CD4-positive, alpha-beta T cell treated with Interleukin-21 for 1 hour (primary cell): ENCODE measurements at places on chromosomes 2 and 18.
A peak's percentile ranks its signal among the peaks of the same experiment; 100 is the strongest.

DNA sequence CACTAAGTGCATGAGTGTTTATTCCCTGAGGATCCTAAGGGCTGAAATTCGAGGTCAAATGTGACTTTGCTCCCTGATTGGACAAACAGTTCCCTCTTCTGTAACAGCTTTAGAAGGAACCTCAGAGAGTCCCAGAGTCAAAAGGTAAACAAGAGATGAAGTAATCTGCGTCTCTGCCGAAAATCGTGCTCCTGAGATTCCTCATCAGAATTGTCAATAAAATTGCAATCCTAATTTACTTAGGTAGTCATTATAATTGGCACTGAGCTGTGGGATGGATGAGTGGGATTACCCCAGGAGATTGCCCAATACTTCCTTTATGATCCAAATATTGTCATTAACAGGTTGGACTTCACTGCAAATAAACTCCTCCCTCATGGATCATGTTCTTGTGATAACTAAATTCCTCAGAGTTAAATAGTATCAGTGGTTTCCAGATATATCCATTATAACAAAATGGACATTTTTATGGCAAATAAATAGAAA, 907 bp upstream of the SUCLG1 start:
- no peak for DNase-seq

DNA sequence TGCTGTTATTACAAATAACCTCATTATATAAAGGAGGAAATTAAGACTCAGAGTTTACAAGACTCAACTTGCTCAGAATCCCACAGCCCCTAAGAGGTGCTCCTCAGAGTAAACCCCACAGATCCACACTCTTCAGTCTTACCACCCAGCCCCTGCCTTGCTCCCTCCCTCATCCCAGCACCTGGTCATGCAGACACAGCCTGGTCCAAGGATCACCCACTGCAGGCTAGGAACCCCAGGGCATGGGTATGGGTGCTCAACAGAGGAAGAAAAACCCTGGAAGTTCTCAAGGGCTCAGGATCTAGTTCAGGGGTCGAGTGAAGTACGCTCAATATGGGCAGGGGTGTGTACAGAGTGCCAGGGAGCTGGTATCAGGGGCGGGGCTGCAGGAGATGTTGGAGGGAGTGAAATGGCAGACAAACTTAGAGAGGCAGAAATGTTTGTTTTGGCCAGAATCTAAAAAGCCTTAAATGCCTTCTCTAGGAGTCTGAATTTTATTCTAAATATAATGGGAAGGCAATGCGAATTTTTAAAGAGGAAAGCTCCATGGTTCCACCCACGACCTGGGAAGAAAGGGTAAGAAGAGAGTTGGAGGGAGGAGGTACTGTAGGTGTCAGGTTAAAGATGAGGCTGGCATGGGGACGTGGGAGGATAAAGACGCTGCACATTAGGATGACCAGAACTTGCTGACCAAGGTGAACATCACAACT, 79.1 kb upstream of the MGAT4A start:
- DNase-seq, result no peak

- no peak for DNase-seq
Measured at GRCh38 chr18:48780201-48780912, 170.4 kb downstream of the SMAD7 start.

GRCh38 chr2:219073413-219074129, 12.8 kb upstream of the IHH start:
- DNase-seq, result peak; percentile 30

DNA sequence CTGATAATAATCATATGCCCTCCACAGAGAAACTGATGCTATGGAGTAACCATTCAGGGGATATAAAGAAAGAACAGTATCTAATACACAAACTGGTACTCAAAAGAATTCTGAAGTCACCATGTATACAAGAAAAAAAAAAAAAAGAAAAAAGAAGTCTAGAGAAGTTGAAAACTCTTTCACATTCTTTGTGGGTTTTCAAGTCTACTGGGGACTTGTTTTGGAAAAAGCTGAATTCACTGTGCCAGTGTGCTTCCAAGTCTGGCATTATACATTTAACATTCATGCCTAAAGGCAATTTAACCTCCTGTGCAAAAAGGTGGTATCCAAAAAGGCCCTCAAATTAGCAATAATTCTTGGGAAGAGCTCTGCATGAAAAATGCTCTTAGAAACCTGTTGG, 94.8 kb upstream of the ITGB6 start:
- DNase-seq, result no peak

DNA sequence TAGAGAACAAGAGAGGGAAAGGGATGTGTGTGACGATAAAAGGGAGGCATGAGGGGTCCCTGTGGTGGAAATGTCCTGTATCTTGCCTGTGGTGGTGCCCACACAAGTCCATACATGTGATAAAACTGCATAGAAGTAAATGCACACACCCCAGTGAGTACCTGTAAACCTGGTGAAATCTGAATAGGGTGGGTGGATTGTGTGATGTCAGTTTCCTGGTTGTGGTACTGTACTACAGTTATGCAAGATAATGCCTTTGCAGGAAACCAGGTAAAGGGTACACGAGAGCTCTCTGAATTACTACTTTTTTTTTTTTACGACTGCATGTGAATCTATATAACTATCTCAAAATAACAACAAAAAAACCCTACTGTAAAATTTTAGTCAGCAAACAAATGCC, 22.1 kb downstream of the SERPINE2 start:
- no peak for DNase-seq

- no peak for DNase-seq
Measured at GRCh38 chr2:501130-501529, 176.1 kb downstream of the TMEM18 start.

- peak; percentile 2 for DNase-seq
Measured at GRCh38 chr18:74290794-74291471, 830 bp downstream of the CYB5A start.

DNA sequence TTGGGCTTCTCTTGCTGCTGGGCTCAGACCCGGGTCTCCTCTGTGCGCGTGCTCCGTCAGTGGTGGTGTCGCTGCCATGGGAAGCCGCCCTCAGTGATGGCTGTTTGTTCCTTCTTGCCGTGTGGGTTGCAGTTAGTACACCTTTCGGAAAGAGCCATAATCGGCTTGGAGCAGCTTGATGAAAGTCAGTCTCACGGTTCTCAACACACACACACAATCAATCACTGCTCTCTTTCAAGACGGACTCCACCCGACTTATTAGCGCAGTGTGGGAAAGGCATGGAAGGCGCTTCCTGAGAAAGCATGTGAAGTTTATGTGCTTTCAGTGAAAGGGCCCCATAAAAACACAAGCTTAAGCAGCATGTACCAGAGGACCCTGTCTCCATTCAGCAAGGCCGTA, 64.1 kb downstream of the SOX11 start:
- no peak for DNase-seq

DNA sequence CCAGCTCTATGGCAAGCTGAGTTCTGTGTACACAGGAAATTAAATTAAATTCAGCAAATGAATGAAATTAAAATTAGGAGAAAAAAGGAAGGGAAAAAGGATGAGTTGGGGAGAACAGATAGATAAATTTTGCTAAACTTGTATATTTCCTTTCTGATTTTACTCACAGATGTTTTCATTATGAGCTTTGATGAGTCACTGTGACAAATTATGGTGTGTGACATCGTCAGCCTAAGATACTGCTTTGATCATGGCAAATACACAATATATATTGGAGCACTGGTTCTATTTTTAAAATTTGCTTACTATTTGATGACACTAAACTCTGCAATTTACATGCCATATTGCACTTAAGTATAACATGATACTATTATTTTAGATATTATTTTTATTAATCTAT, 464.6 kb upstream of the SPHKAP start:
- DNase-seq, result no peak

DNA sequence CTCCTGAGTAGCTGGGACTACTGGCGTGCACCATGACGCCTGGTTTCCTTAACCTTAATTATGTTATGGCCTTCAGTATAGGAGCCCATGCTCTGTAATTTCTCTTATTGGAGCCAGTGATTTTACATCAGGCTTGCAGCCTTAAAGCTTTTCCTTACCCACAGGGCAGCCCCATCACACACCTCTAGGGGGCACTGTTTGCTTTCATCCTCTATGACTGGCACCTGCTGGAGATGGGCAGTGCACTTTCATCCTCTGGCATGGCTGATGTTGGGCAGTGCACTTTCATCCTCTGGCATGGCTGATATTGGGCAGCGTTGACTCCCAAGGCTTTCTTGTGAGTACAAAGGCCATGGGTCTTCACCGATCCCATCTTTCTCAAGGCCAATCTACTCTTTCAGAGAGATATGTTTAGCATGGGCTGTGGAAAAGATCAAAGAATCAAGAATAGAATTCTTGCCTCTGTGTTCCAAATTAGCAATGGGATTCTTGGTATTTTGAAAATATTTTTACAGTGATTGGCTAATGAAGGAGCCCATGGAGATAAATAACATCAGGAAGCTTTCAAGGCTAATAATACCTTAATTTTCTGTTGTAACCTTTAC, 80.7 kb upstream of the MEX3C start:
- DNase-seq, result peak; percentile 8

DNA sequence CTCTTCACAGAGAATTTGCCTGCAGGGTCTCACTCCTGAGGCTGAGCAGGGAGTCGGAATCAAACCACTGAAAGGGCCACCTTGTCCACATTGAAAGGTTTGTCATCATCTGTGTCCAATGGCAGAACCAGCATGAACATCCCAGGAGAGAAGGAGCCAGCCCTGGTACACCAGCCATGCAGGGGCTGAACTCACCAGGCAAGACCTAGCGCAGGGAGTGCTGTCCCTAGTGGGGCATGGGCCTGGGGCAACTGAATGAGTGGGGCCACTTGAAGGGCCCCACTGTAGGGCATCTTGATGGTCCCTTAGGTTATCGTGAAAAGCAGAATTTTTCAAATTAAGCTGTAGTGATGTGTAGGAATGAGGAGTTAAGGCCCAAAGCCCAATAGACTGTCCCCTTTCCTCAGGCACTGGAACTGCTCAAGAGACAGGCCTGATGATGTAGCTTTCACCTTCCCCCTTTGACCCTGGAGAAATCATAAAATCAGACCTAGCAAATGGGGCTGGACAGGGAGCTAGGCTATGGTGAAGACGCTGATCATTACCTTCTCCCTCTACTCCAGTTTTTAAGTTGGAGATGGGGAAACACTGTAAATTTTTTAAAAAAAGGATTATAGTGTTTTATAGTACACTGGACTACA, 8.4 kb upstream of the PLEK start:
- DNase-seq, result no peak

- DNase-seq, result no peak
Measured at GRCh38 chr2:141313972-141314371, 816.8 kb downstream of the LRP1B start.

DNA sequence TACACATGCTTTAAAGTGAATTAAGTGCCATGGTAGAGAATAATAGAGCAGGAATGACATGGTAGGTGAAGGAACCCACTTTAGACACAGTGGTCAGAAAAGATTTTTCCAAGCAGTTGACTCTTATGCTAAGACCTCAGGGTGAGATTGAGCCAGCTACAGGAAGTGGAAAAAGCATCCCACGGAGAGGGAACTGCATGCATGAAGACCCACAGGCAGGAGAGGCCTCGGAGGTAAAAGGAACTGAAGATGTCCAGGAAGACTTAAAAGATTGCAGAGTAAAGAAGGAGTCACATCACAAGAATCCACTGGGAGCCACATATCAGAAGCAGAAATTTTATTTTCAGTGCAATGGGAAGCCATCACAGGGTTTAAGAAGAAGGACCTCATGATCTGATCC, 499.2 kb upstream of the FAM98A start:
- no peak for DNase-seq

GRCh38 chr2:107091163-107091864, 205.3 kb upstream of the ST6GAL2 start:
- DNase-seq, result no peak

DNA sequence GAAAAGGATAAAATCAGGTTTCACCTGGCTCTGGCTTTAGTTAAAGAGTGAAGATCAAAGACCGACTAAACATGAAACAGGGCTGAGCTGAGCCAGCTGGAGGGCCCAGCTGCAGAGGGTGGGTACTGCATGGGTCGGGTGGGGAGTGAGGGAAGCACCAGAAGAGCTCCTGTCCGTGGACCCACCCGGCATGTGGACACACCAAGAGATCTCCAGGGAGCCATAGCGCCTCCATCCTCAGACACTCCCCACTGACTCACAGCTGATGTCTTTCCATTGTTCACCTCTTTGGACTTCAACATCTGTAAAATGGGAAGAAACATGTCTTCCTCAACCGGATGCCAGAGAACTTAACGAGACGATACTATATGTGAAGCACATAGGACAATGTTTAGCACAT, 178.3 kb upstream of the KLHL29 start:
- no peak for DNase-seq

DNA sequence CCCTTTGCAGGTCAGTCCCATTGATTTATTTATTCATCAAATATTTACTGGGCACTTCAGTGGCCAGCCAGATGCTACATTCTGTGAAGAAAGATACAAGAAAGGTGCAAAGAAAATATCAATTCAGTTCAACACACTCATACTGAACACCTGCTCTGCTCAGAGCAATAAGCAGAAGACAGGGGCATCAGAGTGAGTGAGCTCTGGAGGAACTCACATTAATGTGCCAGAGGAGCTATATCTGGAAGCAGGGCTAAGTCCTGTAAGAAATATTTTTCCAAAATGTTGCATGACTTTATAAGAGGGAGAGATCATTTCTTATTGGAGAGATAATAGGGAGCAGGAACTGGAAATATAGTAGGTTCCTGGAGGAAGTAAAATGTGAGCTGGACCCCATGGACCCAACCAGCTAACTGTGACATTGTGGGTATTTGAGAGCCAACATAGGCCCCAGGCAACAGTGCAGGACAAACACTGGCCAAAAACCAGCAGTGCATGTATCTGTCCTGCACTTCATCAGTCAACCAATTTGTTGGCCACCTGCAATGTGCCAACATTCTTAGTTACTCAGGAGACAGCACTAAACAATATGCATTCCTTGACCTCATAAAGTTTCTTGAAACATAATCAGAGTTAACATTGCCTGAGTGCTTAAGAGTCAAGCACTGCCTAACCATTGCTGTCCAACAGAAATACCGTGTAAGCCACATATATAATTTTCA, 102.7 kb upstream of the PTPRM start:
- DNase-seq, result no peak

DNA sequence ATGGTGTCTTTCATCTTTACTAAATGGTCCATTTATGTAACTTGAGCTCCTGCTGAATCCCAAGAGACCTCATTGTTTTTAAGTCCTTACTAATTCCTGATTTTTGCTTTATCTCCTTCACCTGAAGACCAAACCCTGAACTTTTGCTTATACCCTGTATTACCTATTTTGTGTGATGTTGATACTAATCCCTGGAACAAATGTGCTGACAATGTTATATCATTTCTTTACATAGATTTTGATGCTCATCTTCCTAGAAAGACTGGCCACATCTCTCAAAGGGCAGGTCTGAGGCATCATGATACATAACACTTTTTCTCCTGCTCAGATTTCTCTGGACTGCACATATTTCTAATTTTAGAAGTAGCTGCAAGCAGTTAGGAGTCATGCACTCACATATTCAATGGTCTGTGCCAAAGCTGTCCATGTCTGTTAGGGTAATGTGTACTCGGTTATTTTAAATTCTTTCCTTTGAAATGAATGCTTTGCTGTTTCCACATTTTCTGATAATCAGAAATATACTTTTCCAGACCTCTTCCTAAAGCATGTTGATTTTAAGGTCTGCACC, 427.9 kb upstream of the HNRNPA3 start:
- no peak for DNase-seq

- DNase-seq, result no peak
Measured at GRCh38 chr18:31619291-31619690, 27.6 kb downstream of the TTR start.

- DNase-seq, result no peak
Measured at GRCh38 chr2:72136933-72137497, 10.6 kb downstream of the CYP26B1 start.
